ENCODE measurements at places on chromosomes 3 and 15. TPM values are rescaled to one million over a fixed set of nuclear protein-coding genes. Genes with fewer than 3 reads are reported as not detected.

- no peak for DNase-seq
These were observed 27.0 kb upstream of the TFG start for GRCh38 chr3:100682056-100682853.

GRCh38 chr3:101195951-101196713 lies 124.2 kb downstream of the IMPG2 start:
- DNase-seq = peak; percentile 4

- DNase-seq = no peak
These were observed 1.2 kb upstream of the UBP1 start for GRCh38 chr3:33441225-33441976.

DNA sequence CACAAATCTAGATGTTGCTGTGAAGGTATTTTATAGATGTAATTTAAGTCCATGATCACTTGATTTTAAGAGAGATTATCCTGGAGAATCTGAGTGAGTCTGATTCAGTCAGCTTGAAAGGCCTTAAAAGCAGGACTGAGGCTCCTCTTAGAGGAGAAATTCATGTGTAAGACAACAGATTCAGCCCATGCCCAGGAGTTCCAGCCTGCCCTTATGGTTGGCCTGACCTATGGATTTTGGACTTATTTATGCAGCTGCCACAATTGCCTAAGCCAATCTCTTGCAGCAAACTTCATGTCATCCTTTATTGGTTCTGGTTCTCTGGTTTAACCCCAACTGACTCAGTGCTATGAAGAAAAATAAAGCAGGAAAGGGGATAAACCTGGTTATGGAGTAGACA lies 296.5 kb upstream of the RASGRP1 start:
- no peak for DNase-seq

GRCh38 chr15:43514241-43515057 lies 3.0 kb upstream of the MAP1A start:
- DNase-seq = no peak

DNA sequence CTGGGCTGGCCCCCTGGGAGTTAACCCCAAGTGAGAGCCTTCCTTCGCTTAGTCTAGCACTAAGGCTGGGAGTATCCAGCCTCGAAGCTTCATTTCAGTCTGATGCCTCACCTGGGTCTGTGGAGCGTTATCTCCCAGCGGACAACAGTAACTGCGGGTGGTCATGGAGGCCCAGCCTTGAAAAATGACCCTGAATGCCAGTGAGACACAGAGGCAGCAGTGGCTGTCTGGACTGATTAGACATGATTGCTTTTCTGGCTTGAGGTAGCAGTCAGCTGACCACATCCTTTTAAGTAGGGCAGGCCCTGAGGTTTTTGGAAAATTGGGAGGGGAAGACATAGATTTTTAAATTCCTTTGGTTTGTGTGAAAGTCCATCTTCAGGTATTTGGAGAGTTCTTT lies 28.2 kb upstream of the TRIM59 start:
- no peak for DNase-seq

- no peak for DNase-seq
These were observed 29.7 kb downstream of the LRCH3 start for GRCh38 chr3:197820550-197821335.

Gene ZNF717
- total RNA-seq = 8.0 TPM

Gene TMEM207
- not detected for total RNA-seq

Gene LRRIQ4
- total RNA-seq = not detected

All from natural killer cell (primary cell).